ENCODE measurements at places on chromosomes 5 and 9.

DNA sequence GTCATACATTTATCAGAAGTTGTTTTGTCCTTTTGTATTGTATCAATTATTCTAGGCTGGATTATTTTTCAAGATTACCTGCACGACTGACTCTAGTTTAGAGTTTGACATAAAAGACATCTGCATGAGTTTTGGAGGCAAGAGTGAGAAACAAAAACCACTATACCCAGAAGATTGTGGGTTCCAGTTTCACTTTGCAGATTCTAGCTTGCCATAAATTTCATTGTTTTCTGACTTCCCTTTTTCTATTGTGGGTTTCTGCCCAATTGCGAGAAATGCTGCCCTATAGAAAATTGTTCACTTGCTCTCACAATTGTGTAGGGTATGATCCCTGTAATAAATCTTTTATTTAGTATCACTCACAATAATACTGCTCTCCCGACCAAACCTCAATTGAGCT is 1043.4 kb upstream of the CDH10 start:
- DNase-seq: no peak

GRCh38 chr5:56175488-56175887 is 57.6 kb downstream of the ANKRD55 start:
- DNase-seq: no peak

GRCh38 chr5:90055831-90056328 is 353.7 kb downstream of the CETN3 start:
- no peak for DNase-seq

DNA sequence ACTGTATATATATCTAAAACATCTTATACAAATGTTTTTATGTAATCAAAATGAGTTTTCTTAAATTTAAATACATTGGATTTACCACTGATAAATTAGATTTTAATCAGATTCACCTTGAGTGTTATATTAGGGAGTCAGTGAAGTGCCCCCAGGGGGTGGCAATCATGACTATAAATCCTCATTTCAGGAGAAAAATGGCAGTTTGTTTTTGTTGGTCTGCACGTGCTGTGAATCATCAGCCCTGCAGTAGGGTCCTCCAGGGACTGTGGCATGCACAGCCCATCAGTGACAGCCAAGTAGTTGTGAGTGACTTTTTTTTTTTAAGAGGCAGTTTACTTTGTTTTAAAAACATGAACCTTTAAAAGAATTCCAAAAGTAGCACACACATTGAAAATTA is 65.2 kb downstream of the ZSWIM6 start:
- no peak for DNase-seq

DNA sequence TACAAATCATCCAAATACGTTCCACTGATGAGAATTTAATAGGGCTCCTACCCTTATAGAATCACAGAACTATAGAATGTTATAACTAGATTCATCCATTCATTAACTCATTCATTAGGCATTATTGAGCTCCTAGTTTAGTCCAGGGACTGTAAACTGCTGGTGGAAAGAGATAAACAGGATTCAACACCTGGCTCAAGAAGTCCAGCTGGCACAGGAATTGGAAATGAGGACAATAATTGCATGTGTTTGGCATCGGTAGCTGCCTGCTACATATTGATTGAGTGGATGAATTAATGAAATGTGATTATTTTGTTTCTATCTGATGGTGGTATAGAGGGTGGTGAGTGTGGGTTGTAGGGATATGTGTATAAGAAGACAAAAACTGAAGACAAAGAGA is 100.8 kb upstream of the TLE1 start:
- DNase-seq: no peak

DNA sequence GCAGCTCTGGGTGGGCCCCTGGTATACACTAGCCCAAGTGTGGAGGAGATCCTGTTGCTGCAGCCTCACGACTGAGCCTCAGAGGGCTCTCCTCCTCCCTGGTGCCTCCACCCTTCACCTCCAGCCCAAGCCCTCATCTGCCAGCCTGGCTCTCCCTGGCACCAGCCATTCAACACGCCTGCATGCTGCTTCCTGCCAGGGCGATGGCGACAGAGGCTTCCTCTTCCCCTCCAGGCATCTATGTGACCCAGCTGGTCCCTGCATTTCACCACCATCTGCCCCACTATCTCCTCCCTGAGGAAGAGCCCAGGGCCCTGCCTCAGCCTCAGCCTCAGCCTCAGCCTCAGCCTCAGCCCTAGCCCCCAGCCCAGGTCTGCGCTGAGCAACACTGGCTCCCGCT is 54.8 kb upstream of the ANGPTL2 start:
- DNase-seq: no peak

- DNase-seq: no peak
These were observed 40.0 kb upstream of the GRAMD2B start for GRCh38 chr5:126383246-126383645.

- no peak for DNase-seq
These were observed 100.5 kb upstream of the SPATA31D4 start for GRCh38 chr9:81827616-81828296.

GRCh38 chr9:69181908-69182353 is 7.9 kb downstream of the TJP2 start:
- no peak for DNase-seq

DNA sequence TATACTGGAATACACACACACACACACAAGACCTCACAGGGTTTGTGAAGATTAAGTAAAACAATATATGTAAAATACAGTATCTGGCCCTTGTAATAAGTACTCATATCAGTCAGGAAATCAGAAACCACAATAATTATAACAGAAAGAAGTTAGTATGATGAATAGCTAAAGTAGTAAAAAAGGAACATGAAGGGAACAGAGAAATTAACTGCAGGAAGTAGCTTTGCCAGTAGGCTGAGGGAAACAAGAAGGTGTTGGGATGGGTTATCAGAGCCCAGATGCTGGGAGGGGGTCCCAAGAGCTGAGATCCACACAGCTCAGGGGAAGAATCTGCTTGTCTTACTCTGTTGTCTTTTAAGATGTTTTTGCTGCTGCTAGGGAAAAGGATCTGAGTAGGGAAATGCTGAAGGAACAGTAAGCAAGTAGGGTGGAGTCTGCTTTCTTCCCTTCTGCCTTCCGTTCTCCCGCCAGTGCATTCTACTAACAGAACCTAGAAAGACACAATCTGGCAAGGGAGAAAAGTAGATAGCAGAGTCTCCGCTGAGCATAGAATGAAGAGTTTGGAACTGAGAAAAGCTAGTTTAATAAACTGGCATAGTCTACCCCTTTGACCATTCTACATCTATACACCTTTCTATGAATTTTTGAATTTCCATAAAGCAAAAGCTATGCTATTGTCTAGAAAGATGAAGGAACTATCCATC is 55.3 kb upstream of the ALDH1A1 start:
- DNase-seq: no peak

DNA sequence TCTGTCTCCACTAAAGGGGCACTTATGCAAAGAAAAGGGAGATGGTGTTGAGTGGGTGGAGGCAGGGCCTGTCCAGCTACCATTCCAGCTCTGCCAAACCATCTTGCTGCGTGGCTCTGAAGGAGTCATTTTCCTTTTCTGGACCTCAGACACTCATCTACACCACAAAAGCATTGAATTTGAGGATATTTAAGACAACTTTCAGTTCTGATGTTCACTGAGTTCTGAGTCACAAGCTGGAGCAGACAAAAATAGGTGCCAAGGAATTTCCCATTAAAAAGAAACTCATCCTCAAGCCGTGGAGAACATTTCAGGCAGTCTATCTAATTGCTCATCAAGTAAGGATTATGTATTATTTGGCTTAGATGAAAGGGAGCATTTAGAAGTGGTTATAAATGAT is 195.0 kb upstream of the TBC1D2 start:
- DNase-seq: no peak

DNA sequence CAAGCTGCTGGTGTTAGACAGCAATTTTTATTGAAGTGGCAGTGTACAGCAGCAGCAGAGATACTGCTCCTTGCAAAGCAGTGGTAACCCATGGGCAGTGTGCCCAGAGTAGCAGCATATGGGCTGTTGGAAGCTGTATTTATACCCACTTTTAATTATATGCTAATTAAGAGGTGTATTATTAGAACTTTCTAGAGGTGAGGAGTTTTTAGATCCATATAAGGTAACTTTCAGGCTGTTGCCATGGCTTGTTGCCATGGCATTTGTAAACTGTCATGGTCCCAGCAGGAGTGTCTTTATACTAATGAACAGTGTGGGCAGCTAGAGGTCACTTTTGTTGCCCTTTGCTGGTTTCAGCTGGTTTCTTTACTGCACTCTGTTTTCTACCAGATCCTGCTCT is 3.7 kb upstream of the PJA2 start:
- DNase-seq: no peak

DNA sequence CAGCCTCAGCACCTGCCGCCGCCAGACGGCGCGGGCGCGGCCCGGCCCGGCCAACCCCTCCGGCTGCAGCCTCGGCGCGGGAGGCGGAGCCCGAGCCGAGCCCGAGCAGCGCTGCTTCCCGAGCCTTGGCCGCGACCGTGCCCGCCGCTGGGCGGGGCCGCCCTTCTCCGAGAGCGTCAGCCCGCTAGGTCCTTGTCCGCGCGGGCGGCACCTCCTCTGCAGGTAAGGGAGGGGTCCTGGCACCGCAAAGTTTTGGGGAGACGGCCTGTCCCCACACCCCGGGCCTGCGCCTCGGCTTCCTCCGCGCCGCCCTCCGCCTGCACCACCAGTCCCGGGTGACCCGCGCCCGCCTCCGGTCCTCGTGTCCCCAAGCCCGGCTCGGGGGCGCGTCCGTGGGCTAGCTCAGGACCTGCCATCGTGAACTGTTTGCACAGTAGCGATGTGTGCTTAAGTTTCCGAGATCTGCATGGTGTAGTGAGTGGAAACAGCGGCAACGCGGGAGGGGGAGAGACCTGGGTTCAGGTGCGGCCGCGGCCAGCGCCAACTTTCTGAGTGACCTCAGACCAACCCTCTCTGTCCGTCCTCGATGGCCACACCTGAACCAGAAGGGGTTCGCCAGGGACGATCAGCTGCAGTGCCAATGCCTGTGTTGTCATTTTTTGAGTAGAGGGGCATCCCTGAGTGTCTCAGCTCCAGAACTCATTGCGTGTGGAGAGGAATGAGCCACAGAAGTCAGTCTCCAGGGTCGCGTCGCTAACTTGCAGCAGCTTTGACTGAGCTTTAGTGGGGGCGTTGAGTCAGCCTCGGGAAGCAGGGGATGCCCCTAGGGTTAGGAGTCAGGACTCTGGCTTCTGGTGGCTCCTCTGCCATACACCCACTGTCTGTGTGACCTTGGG is at the start of gene FRMPD1:
FRMPD1 (plus strand) TSS at position 82 of the 896 bp plus-strand sequence. CDS start 41,688 bp downstream, outside the sequence.
- DNase-seq: peak; percentile 49

GRCh38 chr5:36363101-36363500 is 61.4 kb upstream of the RANBP3L start:
- peak; percentile 26 for DNase-seq

GRCh38 chr9:108550106-108550505 is 305.7 kb downstream of the ACTL7B start:
- no peak for DNase-seq

DNA sequence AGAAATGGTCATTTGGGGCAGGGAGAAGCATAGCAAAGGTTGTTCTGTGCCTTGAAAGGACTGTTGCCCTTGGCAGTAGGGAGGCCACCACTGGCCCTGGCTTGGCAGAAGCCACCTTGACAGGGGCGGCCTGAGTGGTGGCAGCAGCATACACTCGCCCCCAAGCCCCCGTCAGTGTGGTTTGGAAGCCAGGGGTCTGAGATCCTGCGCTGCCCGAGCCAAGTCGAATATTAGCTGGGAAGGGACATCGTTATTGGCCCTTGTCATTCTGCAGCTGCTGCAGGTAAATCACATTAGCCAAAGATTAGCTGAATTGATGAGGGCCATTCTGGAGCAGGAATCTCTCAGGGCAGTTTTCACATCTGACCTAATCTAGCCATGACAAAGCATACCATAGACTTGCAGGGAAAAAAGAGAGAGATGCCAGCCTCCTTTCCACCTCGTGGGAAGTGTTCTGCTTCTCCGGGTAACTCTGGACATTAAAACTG is 9.0 kb downstream of the OLFM1 start:
- no peak for DNase-seq

DNA sequence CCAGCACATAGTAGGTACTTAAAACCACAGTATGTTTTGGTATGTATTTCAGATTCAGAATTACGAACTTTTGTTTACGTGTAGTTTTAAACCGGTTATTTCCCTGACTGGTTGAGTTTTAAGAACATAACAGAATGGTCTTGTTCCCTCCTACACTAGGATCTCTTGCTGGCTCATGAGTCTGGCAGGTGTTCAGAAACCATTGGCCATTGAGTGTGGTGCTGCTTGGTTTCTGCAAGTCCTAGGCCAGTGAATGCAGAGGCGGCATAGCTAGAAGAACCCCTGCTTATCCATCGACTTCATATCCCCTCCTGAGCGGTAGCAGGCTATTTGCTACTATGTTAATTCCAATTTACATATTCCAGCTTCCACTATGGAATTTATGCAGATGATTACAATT is 65.6 kb downstream of the GPR21 start:
- DNase-seq: no peak

- DNase-seq: no peak
These were observed 129.7 kb upstream of the HAND1 start for GRCh38 chr5:154607746-154608145.

GRCh38 chr9:112755016-112755427 is 4.5 kb downstream of the SNX30 start:
- no peak for DNase-seq

All from ACHN (cell line).